Thyroid gland (tissue), 4 donors: ENCODE measurements at places on chromosomes 1 and 21. TPM values are rescaled to one million over a fixed set of nuclear protein-coding genes. Genes with fewer than 3 reads are reported as not detected.
A peak's percentile ranks its signal among the peaks of the same experiment; 100 is the strongest.

The OR2T6 gene
- total RNA-seq = not detected

The S100A7A gene
- total RNA-seq = not detected

DNA sequence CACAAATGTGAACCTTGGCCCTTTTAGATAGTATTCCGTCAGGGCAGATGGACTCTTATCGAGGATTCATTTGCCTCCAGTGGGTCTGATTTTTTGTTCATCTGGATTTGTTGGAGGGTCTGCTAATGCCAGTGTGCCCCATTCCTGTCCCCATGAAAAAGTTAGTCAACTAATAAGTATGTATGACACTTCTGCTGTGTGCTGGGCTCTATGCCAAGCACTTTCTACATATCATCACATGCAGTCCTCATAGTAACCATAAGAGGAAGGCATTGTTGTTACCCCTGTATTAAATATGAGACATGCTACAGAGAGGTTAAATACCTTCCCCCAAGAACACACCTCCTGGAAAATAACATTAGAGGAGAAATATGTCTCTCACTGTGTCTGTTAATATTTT lies 46.6 kb upstream of the MAB21L3 start:
- DNase-seq = no peak
- H3K4me3 ChIP-seq = no peak overlapping the region
- no peak overlapping the region for H3K27ac ChIP-seq
- no peaks in the 10 kb centered on the region for H3K27me3 ChIP-seq

GRCh38 chr1:20325844-20326420 lies 35.3 kb downstream of the VWA5B1 start:
- H3K4me1 ChIP-seq = peaks cover 4% of the 10 kb centered on the region
- no peaks in the 10 kb centered on the region for H3K27me3 ChIP-seq
- H3K4me3 ChIP-seq = no peak overlapping the region
- H3K36me3 ChIP-seq = no peaks in the 10 kb centered on the region
- no peak overlapping the region for H3K27ac ChIP-seq
- no peak for DNase-seq

- H3K4me3 ChIP-seq = no peak overlapping the region
- no peaks in the 10 kb centered on the region for H3K27me3 ChIP-seq
- H3K27ac ChIP-seq = no peak overlapping the region
- no peak for DNase-seq
- no peaks in the 10 kb centered on the region for H3K36me3 ChIP-seq
Observed at GRCh38 chr1:211099393-211099792, 34.6 kb downstream of the KCNH1 start.

DNA sequence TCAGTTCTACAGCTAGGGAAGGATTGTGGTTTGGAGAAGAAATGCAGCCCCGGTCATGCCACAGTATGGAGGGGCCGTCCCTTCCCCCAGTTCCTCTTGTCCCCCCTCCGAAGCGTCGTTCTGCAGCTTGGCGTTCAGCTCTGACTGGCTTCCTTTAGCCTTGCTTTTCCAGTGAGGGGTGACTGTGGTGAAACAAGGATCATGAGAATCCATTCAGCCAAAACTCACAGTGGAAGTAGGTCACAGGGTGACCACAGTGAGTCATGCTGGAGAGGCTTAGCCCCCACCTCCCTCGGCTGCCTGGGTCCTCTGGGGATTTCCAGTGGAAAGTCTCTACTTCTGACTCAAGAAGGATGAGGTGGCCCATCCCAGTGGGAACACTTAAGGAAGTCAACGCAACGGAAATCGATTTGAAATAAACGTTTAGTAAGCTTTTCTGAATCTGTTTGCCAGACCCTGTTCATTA lies 37.3 kb upstream of the COL6A2 start:
- H3K27ac ChIP-seq = no peak overlapping the region
- peak; percentile 36 for DNase-seq
- H3K27me3 ChIP-seq = no peaks in the 10 kb centered on the region
- H3K4me3 ChIP-seq = no peak overlapping the region
